Purkinje cell (primary cell): ENCODE measurements at places on chromosomes 3 and 15. TPM values are rescaled to one million over a fixed set of nuclear protein-coding genes. Genes with fewer than 3 reads are reported as not detected.

SLC6A11 gene
- polyA plus RNA-seq = 0.35 and 1.9 TPM in 2 replicates

CCR9 gene
- not detected in 2 replicates for polyA plus RNA-seq

ZBTB47 gene
- polyA plus RNA-seq = 0.31 TPM in 1 of 2 replicates, not detected in the other

ATOSA gene
- 59.0 and 62.0 TPM in 2 replicates for polyA plus RNA-seq

PPP1R14D gene
- polyA plus RNA-seq = not detected in 2 replicates

BLM gene
- 13.7 and 24.4 TPM in 2 replicates for polyA plus RNA-seq

PPP2R3A gene
- polyA plus RNA-seq = 3.9 and 7.0 TPM in 2 replicates

MINAR1 gene
- polyA plus RNA-seq = 0.04 and 1.4 TPM in 2 replicates

SPTSSB gene
- 5.9 and 9.5 TPM in 2 replicates for polyA plus RNA-seq

PRKCD gene
- 25.2 and 32.6 TPM in 2 replicates for polyA plus RNA-seq

P2RY14 gene
- 2.1 TPM in 1 of 2 replicates, not detected in the other for polyA plus RNA-seq

CX3CR1 gene
- polyA plus RNA-seq = 0.43 TPM in 1 of 2 replicates, not detected in the other

ACVR2B gene
- polyA plus RNA-seq = 0.98 and 2.2 TPM in 2 replicates

REC114 gene
- polyA plus RNA-seq = not detected in 2 replicates

GABRG3 gene
- 3.3 and 4.7 TPM in 2 replicates for polyA plus RNA-seq

CRYBG3 gene
- polyA plus RNA-seq = 0.19 and 2.9 TPM in 2 replicates

HES1 gene
- polyA plus RNA-seq = 7.5 and 8.4 TPM in 2 replicates

SEMA6D gene
- polyA plus RNA-seq = 20.1 and 25.1 TPM in 2 replicates

RLBP1 gene
- polyA plus RNA-seq = not detected in 2 replicates

KLHL6 gene
- not detected in 2 replicates for polyA plus RNA-seq

ITGA11 gene
- polyA plus RNA-seq = 0.06 and 0.42 TPM in 2 replicates

FBN1 gene
- polyA plus RNA-seq = 2.3 and 2.4 TPM in 2 replicates

CHMP2B gene
- 47.3 and 69.6 TPM in 2 replicates for polyA plus RNA-seq

C3orf22 gene
- not detected in 2 replicates for polyA plus RNA-seq

NEO1 gene
- polyA plus RNA-seq = 21.5 and 22.5 TPM in 2 replicates

SUMF1 gene
- polyA plus RNA-seq = 11.3 and 13.9 TPM in 2 replicates
